ENCODE measurements at places on chromosomes 1 and 21.

- DNase-seq = no peak
These were observed 149.9 kb upstream of the CAMK1G start for GRCh38 chr1:209433649-209434031.

- DNase-seq = no peak
These were observed 12.0 kb upstream of the S100A2 start for GRCh38 chr1:153577624-153578051.

DNA sequence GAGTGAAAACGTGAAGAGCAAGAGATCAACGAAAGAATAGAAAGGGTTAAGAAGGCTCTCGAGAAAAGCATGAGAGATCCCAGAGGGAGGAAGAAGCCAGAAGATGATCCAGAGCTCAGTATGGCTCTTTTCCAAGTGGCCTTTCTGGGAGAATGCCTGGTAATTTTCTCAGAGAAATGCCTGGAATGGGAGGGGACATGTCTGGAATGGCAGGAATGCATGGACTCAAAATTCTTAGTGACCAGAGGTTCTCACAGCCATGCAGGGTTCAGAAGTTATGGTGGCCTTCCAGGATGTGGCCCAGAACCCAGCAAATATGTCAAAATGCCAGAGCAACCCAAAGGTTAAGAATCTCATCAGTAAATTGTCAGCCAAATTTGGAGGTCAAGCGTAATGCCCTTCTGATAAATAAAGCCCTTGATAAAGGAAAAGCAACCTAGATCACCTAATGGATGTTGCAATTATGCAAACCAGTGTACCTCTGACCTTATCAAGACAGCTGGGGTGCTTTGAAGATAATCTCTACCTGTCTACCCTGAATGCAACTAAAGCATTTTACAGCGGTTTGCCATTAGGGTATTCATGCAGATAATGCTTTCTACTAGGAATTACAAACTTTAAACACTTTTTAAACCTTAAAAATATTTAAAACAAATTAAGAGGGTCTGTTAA lies 53.1 kb downstream of the NBPF6 start:
- DNase-seq = no peak

DNA sequence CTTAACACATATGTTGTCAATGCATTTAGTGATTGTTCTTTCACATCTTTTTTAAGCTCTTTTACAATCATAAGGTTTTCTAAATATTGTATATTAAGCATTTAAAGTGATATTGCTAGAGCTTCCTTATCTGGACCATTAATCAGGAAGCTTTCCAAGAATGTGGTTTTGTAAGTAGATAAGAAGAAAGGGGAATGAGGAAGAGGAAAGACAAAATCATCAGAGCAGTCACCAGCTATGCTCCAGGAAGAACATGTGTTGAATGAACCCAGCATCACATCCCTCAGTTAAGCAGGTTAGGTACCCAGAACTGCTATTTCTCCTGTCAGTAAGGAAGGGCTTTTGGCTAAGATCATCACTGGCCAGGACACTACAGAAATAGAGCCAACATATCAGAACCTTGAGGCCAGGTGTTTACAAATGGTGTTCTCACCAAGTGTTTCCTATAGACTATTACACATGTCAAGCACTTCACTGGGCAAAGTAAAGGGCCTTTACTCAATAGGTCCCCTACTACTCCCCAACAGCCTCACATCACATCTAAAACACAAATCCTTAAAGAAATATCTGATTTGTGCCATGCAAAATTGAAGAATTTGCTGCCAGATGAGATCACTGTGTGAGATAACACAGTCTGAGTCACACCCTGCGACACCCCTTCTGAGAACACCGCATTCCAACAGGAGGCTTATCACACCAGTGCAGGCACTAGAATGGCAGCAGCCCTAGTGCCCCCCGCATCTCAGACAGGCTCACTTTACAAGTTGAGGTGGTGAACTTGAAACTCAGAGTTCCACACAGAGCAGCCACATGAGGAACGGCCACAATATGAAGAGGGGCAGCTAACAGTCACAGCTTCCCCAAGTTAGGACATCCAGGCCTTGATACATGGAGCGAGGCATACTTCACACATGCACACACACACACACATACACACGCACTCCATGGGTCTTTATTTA lies 1.8 kb upstream of the SPRR2A start:
- DNase-seq = peak; percentile 62

- no peak for DNase-seq
These were observed 725 bp downstream of the RTCA start for GRCh38 chr1:100266741-100267140.

DNA sequence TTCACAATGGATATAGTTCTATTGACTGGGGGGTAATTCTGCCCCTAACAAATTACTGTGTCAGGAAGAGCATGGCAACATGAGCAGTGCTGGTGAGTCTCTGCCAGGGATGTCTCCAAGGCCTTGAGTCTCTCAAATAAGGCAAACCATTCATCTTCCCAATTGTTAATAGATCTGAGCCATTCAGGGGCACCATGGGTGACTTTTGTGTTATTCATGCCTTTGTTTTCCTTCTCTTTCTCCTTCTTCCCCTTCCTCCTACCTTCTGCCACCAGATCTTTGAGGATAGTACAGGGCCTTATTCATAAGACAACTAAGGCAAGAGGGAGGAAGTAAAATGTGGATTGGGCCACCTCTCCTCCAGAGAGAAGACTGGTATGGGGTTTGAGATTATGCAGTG lies at the start of gene RGSL1:
Gene RGSL1 (plus strand): TSS at position 60 of the 400 bp plus-strand sequence. CDS start 20 bp downstream, at position 80.
- DNase-seq = no peak

- DNase-seq = no peak
These were observed 18.9 kb upstream of the IPP start for GRCh38 chr1:45769261-45769932.

GRCh38 chr1:7278827-7279765 lies 492.0 kb upstream of the VAMP3 start:
- DNase-seq = no peak

DNA sequence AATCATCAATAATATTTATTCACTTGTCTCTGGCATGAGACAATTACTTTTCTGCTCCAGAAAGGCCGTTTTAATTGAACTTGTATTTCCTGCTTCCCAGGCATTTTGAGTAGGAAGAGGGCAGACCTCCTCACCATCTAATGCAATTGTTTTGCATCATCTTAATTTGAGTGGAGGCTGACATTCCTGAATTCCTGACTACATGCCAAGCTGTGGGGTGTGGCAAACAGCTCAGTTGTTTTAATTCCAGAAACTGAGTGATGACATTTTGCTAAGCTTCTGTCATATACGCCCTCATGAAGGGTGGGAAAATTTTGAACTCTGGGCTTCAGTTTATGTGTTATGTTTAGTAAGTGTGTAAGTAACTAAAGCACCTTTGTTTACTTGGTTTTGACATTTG lies 125.4 kb upstream of the USP25 start:
- peak; percentile 41 for DNase-seq

DNA sequence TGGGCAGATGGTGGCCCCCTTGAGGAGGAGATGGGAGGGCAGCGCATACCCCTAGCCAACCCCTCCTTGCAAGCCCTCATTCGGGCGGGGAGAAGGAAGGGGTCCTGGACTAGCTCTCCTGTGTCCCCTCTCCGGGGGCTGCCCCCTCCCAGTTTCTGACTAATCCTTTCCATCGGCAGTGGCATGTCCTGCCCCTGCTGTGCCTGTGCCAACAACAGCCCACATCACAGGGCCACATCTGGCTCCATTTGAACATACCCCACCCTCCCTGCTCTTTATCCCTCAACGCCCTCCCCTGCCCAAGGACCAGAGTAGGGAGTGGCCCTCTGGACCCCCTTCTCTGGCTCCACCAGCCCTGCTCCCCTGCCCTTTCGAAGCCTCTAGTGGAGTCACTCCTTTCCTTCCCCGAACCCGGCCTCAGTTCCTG lies 11.0 kb upstream of the LMNA start:
- DNase-seq = peak; percentile 54

DNA sequence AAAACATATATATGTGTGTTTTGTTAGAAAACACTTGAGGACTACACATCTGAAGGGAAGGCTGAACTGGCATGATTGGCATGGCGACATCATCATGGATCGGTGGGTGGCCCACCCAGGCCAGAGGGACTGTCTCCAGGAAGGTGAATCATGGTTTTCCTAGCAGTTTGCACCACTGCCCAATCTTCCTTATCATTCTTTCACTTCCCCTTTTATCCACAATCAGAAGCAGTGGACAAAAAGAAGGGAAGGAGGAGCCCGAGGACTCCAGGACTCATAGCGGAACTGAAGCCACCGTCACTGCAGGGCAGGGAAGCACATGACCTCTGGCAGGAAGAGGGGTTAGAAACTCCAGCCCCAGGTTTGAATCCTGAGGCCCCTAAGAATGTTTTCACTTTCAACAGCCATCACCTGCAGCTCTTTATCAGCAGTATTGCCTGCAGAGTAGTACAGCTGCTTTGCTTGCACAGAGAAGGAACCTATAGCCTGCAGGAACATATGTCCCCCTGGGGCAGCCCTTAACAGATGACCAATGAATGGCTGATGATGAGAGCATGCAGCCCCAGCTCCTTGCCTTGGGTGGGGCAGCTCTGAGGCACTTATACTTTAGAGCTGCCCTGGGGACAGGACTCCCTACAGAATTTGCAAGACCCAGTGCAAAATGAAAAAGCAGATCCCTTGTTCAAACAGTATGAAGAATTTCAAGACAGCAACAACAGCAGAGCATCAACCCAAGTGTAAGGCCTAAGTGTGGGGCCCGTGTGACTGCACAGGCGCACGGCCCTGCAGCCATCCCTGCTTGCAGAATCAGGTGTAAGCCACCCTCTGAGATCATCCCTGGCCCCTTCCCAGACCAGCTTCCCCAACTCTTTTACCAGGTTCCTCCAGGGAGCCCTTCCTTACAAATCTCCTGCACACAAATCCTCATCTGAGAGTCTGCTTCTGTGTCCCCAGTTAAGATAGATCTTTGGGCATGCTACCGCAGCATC lies 241.8 kb upstream of the IRF2BP2 start:
- DNase-seq = no peak

GRCh38 chr1:2528016-2528415 lies 1.6 kb upstream of the PANK4 start:
- DNase-seq = no peak

DNA sequence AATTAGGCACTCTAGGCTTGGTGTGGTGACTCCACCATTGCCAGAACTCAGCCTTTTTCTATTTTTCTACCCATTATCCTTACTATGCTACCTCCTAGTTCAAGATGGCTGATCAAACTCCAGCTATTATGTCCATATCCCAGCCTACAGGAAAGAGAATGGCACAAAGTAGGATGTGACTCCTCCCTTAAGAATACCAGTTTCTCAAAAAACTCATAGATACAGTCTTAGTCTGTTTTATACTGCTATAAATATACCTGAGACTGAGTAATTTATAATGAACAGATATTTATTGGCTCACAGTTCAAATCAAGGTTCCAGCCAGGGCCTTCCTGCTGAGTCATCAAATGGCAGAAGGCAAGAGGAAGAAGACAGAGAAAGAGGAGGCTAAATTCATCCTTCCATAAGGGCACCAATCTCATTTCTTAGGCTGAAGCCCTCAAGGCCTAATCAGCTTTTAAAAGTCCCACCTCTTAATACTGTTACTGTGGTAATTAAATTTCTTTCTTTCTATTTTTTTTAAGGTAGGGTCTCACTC lies 542.8 kb upstream of the BEND5 start:
- no peak for DNase-seq

DNA sequence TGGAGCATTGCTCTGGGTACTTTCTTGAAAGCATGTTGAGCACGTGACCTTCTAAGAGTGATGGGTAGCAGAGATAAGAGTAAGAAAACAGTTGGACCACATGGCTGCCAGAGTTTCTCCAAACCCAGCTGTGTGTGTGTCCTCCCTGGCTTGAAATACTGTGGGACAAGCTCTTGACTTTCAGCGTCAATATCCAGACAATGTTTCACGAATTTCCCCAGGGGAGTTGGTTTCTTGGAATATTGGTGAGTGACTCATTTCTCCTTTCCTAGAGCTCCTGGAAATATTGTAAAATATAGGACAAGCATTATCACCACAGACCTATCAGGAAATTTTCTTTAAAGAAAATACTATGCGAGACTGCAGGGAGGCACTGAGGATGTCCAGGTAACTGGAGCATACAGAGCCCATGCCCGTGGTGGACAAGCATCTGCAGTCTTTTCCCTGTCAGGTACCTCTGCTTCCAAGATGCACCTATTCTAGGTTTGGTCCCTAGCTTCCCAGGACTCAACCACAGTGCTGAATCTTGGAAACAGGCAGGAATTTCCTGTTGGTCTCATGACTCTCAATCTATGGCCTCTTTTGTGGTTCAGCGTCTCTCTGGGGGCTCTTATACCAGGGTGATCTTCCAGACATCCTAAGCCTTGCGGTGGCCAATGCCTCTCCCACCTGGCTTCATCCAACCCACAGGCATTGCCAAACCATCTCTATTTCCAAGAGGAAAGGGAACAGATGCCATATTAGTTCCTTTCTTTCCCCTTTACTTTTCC lies 67.4 kb downstream of the KCNJ6 start:
- DNase-seq = no peak

DNA sequence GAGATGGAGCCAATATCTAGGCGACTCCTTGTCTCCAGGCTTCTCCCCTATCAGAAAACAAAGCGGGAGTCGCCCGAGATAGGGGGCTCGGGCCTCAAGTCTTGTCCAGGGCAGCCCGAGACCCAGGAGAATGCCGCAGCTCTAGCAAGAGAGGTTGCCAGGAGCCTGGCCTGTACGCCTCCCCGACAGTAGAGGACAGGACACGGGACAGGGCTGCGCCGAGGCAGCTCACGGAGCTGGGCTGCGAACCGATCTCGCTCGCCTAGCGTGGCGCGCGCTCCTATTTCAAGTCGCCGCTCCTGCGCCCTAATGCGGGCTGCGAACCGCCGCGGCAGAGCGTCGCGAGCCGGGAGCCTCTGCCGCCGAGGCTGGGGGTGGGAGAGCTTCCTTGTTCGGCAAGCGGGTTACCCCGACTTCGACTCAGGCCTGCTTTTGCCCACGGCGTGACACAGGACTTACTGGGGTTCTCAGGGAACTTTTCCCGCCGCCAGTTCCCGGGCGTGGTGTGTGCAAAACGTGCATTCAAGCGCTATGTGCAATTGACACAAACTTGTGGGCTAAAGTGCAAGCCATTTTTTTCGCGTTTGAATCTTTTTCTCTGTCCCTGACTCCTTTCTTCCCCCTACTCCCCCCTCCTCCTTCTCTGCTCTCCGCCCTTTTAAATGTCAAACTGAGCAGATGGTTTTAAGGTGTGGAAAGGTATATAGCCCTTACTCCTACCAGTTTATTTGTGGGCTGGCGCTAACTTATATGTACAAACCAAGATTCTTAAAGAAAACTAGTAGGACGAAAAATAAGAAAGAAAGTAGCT lies 2.4 kb upstream of the PROX1 start:
- DNase-seq = no peak

GRCh38 chr1:59268406-59268805 lies 28.5 kb upstream of the FGGY start:
- no peak for DNase-seq

- peak; percentile 3 for DNase-seq
These were observed 770 bp downstream of the NTNG1 start for GRCh38 chr1:107141491-107142126.

DNA sequence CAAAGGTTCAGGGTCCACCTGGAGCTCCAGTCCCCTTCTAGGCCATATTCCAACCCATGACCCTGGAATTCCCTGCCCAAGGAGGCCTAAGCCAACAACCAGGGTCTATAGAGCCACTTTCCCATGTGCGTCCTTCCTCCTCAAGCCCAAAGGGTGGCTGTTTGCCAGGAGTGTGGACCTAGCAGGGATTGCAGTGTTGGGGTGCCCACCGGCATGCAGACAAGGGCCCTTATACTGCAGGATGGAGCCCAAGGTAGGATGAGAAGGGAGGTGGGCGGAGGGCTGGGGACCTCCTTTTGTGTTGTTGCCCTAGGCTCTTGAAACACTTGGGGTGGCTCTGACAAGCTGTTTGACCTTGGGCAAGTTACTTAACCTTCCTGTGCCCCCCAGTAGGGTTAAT lies 19.7 kb upstream of the ADGRB2 start:
- no peak for DNase-seq

GRCh38 chr21:29298348-29299045 lies at the start of gene BACH1:
BACH1 (plus strand) TSS chr21:29298922; CDS start chr21:29321281, 22,359 bp downstream.
- peak; percentile 84 for DNase-seq
